ENCODE measurements at places on chromosomes 2 and 18.

GRCh38 chr2:57368190-57368589, 678.4 kb upstream of the VRK2 start:
- no peak for ATAC-seq

- ATAC-seq: no peak
Measured at GRCh38 chr2:187102381-187102780, 253.4 kb upstream of the ZSWIM2 start.

GRCh38 chr2:147758821-147759220, 86.0 kb upstream of the ACVR2A start:
- ATAC-seq: no peak

- ATAC-seq: no peak
Measured at GRCh38 chr2:133525613-133526529, 42.4 kb downstream of the NCKAP5 start.

- no peak for ATAC-seq
Measured at GRCh38 chr18:23341383-23341782, 111.7 kb upstream of the RIOK3 start.

DNA sequence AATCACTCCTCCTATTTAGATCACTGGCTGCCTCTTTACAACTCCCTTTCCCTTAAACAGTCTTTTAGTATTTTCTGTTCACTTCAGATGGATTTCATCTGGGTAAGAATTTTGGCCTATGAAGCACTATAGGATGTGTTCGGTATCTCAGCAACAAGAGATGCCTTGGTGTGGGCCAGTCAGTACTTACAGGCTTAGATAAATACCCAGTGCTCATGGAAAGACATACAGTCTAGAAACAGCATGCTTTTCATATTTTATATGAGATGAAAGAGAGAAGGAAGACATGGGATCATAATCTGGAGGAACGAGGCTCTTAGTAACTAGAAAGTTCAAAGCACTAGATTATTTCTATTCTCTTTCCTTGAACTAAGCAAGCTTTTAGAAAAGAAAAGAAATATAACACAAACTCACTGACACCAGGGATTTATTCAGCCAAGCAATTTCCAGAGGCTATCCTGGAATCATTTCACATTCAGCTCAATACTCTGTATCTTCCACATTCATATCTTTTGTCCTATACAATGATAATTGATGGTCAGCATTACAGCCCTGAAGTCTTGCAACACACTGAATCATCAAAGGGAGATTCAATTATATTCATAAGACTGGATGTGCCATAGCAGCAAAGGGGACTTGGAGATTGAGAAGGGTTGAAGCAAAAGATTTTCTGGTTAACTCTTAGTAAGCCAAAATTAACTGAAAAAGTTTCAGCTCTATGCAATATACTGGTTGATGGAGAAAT, 408.8 kb upstream of the LYPD1 start:
- ATAC-seq: peak; percentile 72

- ATAC-seq: peak; percentile 86
Measured at GRCh38 chr2:26970244-26970927, at the start of gene MAPRE3. MAPRE3 (plus strand) TSS chr2:26970637; CDS start chr2:27022219, 51,582 bp downstream.

GRCh38 chr2:22957446-22957845, 427.5 kb upstream of the KLHL29 start:
- no peak for ATAC-seq

DNA sequence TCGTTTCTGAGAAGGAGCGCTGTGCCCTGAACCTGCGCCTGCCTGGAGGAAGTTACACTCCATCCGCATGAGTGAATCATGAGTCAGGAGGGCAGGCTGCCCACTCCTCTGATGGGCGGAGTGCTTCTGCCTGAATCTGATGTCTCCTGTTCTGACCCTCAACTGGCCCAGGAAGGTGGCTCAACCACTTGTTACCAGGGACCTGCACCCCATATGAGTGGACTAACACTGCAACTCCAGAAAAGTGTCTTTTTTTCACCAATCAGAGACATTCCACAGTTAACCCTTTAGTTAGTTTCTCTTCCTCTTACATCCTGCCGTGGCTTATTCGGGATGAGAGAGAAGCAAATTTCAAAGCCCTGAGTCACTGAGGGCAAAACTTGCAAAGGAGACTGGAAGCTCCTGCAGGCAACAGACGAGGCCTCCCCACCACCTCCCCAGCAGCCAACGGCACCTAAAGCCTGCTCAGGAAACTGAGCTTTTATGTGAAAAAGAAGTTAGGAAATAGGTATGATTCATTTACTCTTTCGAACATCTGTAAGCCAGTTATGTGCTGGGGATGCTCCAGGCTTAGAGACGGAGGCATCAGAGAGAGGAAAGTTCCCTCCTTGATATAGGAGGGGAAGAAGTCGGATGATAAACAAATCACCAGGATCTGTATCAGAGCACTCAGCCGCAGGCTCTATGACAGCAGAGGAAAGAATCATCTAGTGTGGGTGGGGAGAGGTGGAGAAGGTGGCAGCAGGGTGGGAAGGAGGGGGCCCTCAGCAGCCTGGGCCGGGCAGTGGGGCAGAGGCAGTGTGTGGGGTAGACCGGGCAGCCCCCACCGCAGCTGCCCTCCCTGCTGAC, 30.9 kb downstream of the MBP start:
- peak; percentile 56 for ATAC-seq

All from motor neuron (in vitro differentiated cells).